Thymus (tissue), 14 donors: ENCODE measurements at places on chromosomes 13 and 19. TPM values are rescaled to one million over a fixed set of nuclear protein-coding genes. Genes with fewer than 3 reads are reported as not detected.

SPPL2B gene
- total RNA-seq: 17.3 TPM

DNA sequence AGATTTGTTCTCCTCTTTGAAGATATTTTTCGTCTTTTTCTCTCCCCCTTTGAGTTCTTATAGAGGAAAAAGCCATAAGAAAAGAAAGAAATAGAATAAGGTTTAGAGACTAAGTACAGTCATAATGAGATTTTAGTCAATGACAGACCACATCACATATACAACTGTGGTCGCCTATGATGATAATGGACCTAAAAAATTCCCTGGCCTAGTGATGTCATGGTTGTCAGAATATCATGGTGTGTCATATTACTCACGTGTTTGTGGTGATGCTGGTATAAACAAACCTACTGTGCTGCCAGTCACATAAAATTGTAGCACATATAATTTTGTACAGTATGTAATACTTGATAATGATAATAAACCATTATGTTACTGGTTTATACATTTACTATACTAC, 1096.1 kb downstream of the OLFM4 start:
- H3K4me3 ChIP-seq: no peak overlapping the region
- no peak for DNase-seq
- no peak overlapping the region for H3K27ac ChIP-seq
- H3K27me3 ChIP-seq: no peaks in the 10 kb centered on the region
- H3K36me3 ChIP-seq: no peaks in the 10 kb centered on the region

DNA sequence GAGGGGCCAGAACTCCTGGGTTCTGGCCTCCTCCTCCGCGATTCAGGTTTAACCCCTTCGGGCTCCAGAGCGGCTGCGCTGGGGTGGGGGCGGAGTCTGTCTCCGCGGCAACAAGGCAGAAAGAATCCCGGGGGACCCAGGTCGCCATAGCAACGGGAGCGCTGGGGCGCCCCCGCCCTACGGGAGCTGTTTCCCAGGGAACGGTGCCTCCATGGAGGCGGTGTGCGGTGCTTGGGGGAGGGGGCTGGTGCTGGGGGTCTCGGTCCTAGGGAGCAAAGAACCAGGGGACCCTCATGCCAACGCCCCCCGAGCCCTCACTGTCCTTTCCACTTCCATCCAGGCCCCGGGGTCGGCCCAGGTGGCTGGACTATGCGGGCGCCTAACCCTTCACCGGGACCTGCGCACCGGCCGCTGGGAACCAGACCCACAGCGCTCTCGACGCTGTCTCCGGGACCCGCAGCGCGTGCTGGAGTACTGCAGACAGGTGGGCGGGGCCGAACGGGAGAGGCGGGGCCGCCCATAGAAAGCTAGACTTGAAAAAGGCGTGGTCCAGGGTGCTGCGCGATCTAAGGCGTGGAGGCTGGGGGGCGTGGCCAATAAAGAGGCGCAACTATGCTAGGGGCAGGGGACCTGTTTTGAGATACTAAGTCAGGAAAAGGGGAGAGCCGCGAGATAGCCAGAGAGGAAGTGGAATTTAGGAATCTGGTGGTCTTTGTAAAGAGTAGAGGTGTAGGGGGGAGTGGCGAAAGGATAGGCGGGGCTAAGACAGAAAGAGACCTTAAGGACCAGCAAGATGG, 1.2 kb downstream of the APLP1 start:
- H3K36me3 ChIP-seq: no peaks in the 10 kb centered on the region
- H3K4me1 ChIP-seq: peaks cover 12% of the 10 kb centered on the region
- H3K4me3 ChIP-seq: no peak overlapping the region
- peaks cover 26% of the 10 kb centered on the region for H3K27me3 ChIP-seq
- DNase-seq: no peak

ATP4A gene
- 0.42 TPM for total RNA-seq

DNA sequence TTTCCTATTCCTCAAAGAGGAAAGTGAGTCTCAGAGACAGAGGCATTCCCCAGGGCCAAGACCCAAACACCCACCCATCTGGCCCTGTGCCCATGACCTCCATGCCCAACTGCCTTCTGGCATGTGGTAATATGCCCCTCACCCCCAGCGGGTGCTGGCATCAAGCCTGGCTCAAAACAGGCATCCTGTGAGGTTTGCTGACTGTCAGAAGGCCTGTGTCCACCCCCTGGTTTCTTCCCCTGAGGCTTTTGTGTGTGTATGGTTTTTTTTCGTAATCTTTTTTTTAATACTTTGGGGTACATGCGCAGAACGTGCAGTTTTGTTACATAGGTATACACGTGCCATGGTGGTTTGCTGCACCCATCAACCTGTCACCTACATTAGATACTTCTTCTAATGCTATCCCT, 7.6 kb upstream of the KANK2 start:
- DNase-seq: no peak
- peaks cover 3% of the 10 kb centered on the region for H3K4me1 ChIP-seq
- H3K27me3 ChIP-seq: no peaks in the 10 kb centered on the region

DNA sequence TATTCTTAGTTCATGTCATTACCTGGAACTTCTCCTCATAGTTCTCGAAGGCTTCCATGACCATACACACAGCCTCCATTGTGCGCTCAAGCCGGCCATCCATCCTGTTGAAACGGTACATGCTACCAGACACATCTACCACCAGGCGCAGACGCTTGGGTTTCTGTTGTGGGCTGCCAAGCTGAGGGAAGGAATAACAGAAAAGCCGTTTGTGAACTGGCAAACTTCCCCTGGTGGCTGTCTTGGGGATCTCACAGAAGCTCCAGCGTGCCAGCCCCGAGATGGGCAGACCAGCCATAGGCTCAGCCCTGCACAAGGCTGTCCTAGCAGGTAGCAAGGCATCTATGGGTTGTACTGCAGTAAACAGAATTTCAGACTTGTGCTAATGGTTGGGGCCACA, 130.1 kb downstream of the RGCC start:
- no peak overlapping the region for H3K4me3 ChIP-seq
- no peak overlapping the region for H3K27ac ChIP-seq
- peaks cover 4% of the 10 kb centered on the region for H3K36me3 ChIP-seq
- no peak for DNase-seq

DNA sequence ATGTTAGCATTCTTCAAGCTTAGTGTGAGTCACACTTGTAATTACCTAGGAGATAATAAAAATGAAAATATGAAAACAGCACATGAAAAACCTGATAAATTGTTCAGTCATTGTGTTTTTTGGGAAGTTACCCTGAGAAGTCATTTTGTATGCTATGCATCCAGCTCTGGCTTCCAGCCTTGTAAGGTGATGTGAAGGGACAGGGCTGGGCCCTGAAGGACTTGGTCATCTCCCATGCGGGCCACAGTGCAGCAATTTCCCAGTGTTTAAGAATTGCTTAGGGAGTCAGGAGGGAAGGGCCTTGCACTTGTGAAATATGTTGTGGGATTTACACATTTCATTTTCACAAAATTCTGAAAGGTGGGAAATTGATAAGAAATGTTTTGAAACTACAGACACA, 41.3 kb downstream of the ARHGEF7 start:
- H3K27ac ChIP-seq: no peak overlapping the region
- H3K36me3 ChIP-seq: peaks cover 9% of the 10 kb centered on the region
- H3K27me3 ChIP-seq: no peaks in the 10 kb centered on the region
- H3K4me1 ChIP-seq: peaks cover 20% of the 10 kb centered on the region
- DNase-seq: no peak
